Activated T-helper 1 cell treated with anti-CD3 and anti-CD28 coated beads, Interleukin-12 subunit alpha, Interleukin-12 subunit beta, Interleukin-2, Interleukin-4 antibody, amounts not matched to agents 30 ng/mL and 10 ng/mL and 1 ng/mL, durations not matched to agents 14 hours and 24 hours and 36 hours (primary cell): ENCODE measurements at places on chromosomes 5 and 9.

DNA sequence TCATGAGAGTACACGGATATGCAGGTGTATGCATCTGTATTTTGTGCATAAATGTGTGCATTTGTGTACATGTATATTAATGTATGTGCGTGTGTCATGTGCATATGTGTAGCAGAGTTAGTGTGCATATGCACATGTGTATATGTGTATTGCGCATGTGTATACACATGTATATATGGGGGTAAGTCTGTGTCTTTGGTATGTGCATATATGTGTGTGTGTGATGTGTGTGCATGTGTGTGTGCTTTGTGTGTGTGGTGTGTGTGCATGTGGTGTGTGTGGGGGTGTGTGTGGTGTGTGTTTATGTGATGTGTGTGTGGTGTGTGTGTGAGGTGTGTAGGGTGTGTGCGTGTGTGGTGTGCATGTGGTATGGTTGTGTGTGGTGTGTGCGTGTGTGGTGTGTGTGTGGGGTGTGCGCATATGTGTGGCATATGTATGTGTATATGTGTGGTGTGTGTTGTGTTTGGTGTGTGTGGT is 13.1 kb upstream of the CTSL start:
- peaks cover 38% of the 10 kb centered on the region for H3K4me1 ChIP-seq
- DNase-seq, result no peak
- H3K4me3 ChIP-seq, result no peak overlapping the region
- no peak overlapping the region for H3K27ac ChIP-seq
- H3K27me3 ChIP-seq, result peaks cover 24% of the 10 kb centered on the region

DNA sequence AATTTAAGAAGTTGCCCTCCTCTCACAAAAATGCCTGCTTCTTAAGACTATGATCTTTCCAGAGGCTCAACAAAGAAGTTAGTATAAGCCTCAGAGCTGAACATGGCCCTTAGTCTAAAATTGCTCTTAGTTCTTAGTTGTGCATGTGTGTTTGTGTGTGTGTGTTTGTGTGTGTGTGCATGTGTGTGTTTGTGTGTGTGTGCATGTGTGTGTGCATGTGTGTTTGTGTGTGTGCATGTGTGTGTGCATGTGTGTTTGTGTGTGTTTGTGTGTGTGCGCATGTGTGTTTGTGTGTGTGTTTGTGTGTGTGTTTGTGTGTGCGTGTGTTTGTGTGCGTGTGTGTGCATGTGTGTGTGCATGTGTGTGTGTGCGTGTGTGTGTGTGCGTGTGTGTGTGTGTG is 15.8 kb downstream of the IL31RA start:
- H3K4me1 ChIP-seq, result peaks cover 14% of the 10 kb centered on the region
- no peak overlapping the region for H3K4me3 ChIP-seq
- H3K36me3 ChIP-seq, result peaks cover 2% of the 10 kb centered on the region
- DNase-seq, result no peak
- no peak overlapping the region for H3K27ac ChIP-seq

- H3K27me3 ChIP-seq, result no peaks in the 10 kb centered on the region
- no peak for DNase-seq
Observed at GRCh38 chr5:58381566-58381965, 78.3 kb downstream of the PLK2 start.

- no peak overlapping the region for H3K27ac ChIP-seq
- peaks cover 2% of the 10 kb centered on the region for H3K27me3 ChIP-seq
- no peak for DNase-seq
- no peak overlapping the region for H3K4me3 ChIP-seq
- no peaks in the 10 kb centered on the region for H3K36me3 ChIP-seq
Observed at GRCh38 chr5:178069909-178070308, 43.4 kb upstream of the N4BP3 start.
